Left cardiac atrium (tissue), 4 donors: ENCODE measurements at places on chromosomes 5 and 9. TPM values are rescaled to one million over a fixed set of nuclear protein-coding genes. Genes with fewer than 3 reads are reported as not detected.

GRCh38 chr5:180423598-180423997 lies 70.5 kb upstream of the GFPT2 start:
- DNase-seq, result no peak

Gene AK8
- total RNA-seq, result 0.32 TPM

Gene ZBTB5
- 7.8 TPM for total RNA-seq

Gene NUTM2F
- total RNA-seq, result not detected

DNA sequence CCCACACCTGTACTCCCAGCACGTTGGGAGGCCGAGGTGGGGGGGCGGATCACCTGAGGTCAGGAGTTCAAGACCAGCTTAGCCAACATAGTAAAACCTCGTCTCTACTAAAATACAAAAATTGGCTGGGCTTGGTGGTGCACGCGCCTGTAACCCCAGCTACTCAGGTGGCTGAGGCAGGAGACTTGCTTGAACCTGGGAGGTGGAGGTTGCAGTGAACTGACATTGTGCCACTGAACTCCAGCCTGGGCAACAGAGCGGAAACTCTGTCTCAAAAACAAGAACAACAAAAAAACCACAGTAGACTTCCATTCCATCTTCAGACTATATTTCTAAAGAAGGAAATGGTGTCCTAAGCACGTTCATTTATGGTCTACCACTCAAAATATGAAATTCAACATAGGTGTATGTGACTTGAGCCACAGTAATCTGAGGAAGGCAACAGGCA lies 14.2 kb upstream of the SERINC5 start:
- no peak for DNase-seq

DNA sequence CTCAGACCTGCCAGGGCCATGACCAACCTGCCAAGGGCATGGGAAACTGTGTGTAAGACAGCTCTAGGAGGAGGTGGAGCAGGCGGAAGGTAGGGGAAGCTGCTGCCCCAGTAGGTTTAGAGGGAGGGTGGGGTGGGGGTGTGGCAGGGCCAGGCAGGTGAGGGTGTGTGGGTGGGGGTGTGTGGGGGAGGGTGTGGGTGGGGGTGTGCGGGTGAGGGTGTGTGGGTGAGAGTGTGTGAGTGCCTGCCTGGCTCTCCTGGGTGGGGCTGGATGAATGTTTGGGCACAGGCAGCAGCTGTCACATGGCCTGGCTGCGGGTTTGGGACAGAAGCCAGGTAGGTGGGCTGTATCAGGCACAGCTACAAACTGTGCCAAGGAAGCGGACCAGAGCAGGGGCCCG lies 8.8 kb upstream of the N4BP3 start:
- DNase-seq, result no peak

GRCh38 chr9:77087506-77087905 lies 68.1 kb downstream of the FOXB2 start:
- DNase-seq, result no peak

- DNase-seq, result no peak
Observed at GRCh38 chr9:35792024-35792813, 828 bp downstream of the NPR2 start.

DNA sequence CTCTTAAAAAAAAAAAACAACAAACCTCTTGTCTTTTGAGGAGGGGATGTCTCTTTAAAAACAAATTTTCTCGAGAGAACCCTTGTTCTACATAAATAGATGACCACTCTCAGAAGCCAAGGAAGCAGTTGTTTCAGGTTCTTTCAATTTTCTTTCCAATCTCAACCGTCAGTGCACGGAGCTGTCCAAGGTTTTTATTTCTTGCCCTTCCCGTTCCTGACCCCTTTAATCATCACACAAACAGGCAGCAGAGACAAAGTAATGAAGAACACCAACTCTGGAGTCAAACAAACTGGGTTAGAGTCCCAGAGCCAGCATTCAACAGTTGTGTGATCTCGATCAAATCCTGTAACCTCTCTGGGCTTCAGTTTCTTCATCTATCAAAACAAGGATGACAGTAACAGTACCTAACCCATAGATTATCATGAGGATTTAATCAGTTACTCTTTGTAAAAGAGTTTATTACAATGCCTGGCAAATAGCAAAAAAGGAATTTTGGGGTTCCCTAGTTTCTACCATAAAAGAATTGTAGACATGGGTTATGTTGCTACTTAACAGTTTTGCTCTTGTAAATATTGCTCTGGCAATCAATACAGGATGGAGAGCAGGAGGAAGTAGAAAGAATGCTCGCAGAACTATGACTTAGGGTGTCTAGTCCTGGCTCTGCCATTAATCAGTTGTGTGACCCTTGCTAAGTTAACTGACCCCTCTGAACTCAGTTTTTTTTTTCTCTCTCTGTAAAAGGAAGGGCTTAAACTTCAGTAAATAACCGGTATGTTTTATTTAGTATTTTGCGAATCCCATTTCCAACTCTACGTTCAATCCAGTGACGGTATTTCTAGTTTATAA lies 1.0 kb upstream of the NIM1K start:
- DNase-seq, result no peak

Gene RALGPS1
- total RNA-seq, result 12.5 TPM

DNA sequence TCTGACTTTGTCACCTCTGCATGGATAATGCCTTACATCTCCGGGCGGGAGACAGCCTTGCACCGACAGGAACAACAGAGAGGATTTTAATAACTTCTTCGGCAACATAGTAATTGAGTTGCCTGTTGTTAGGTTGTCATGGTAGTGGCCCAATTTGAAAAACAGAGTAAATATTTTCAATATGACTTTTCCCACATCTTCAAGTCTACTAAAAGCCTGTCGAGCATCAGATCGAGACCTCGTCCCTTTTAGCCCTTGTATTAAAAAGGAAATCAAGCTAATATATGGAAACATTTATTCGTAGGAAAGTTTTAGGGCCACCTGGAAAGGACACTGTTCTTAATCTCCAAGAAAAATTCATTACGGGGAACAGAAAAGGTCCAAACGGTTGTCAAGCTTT lies 70.8 kb upstream of the FCN2 start:
- DNase-seq, result no peak

Gene RECK
- total RNA-seq, result 8.9 TPM
